ENCODE measurements at places on chromosomes 2 and 18.
A peak's percentile ranks its signal among the peaks of the same experiment; 100 is the strongest.

DNA sequence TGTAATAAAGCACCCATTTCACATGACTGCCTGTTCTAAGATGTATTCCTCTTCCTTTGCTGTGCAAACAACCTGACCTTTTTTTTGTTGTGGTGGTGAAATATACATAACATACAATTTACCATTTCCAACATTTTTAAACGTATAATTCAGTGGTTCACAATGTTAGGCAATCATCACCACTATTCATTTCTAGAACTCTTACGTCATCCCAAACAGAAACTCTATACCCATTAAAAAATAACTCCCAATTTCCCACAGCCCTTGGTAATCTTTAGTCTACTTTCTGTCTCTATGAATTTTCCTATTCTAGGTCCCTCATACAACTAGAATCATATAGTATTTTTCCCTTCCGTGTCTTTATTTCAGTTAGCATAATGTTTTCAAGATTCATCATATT is 36.7 kb downstream of the RND3 start:
- H3K27ac ChIP-seq, result no peak overlapping the region
- no peaks in the 10 kb centered on the region for H3K4me1 ChIP-seq

- no peaks in the 10 kb centered on the region for H3K4me1 ChIP-seq
- H3K4me3 ChIP-seq, result no peak overlapping the region
- no peak for DNase-seq
- H3K36me3 ChIP-seq, result no peaks in the 10 kb centered on the region
- no peaks in the 10 kb centered on the region for H3K27me3 ChIP-seq
Measured at GRCh38 chr2:172953411-172953810, 122.2 kb upstream of the MAP3K20 start.

- no peaks in the 10 kb centered on the region for H3K36me3 ChIP-seq
- no peak for DNase-seq
- H3K27ac ChIP-seq, result no peak overlapping the region
Measured at GRCh38 chr2:193808877-193809276, 1614.1 kb upstream of the TMEFF2 start.

- H3K36me3 ChIP-seq, result no peaks in the 10 kb centered on the region
- no peak for DNase-seq
- H3K27ac ChIP-seq, result no peak overlapping the region
- H3K27me3 ChIP-seq, result no peaks in the 10 kb centered on the region
- H3K4me3 ChIP-seq, result no peak overlapping the region
- no peaks in the 10 kb centered on the region for H3K4me1 ChIP-seq
Measured at GRCh38 chr2:83991992-83992391, 467.1 kb downstream of the SUCLG1 start.

DNA sequence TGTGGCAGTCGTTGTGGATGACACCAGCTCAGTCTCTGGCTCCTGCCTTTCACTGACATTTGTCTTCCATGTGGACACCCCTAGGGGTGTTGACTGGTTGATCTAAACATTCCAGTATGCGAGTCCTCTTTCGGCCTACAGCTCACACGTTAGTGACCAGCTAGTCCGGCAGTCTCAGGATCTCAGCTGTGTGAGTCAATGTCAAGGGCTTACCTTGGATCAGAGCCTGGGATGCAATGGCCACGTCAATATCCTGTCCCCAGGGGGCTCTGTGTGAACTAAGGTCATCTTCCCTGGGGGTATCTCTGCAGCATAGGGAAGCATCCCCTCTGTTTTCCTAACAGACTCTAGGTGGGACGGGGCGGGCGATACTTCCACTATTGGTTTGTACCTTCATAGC is 35.1 kb upstream of the YWHAQ start:
- peaks cover 12% of the 10 kb centered on the region for H3K4me1 ChIP-seq
- peak overlapping the region; percentile 27 for H3K27ac ChIP-seq
- H3K4me3 ChIP-seq, result no peak overlapping the region
- DNase-seq, result peak; percentile 63
- H3K36me3 ChIP-seq, result no peaks in the 10 kb centered on the region
- H3K27me3 ChIP-seq, result no peaks in the 10 kb centered on the region

DNA sequence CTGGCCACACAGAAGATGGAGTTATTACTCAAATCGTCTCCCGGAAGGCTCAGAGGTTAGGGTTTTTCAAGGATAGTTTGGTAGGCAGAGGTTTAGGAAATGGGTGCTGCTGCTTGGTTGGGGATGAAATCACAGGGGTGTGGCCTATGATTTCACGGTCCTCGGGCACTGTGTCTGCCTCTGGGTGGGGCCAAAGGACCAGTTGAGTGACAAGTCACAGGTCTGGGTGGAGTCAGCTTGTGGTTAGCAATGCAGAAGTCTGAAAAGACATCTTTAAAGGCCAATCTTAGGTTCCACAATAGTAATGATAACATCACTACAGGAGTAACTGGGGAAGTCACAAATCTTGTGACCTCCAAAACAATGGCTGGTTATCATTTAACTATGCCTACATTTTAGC is 387.8 kb downstream of the ZNF521 start:
- H3K27ac ChIP-seq, result no peak overlapping the region
- H3K4me3 ChIP-seq, result no peak overlapping the region
- H3K27me3 ChIP-seq, result peaks cover 5% of the 10 kb centered on the region
- DNase-seq, result no peak

DNA sequence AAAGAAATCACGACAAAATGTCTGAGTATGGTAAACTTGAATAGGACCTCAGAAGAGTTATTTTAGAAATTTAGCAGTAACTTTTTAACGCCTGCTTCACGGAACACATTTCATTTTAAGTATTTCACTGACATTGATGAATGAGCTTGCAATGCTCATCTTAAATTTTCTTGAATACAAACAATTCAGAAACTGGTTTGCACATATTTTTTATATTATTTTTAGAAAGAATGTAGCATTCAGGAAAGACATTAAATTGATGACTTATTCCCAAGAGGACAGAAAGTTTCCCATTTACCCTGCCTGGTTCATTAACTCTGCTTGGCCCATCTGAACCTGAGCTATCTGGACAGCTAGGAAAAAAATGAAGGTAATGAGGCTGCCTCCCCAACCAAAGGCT is 89.3 kb downstream of the MBD2 start:
- H3K27me3 ChIP-seq, result no peaks in the 10 kb centered on the region
- H3K4me3 ChIP-seq, result no peak overlapping the region
- peaks cover 7% of the 10 kb centered on the region for H3K36me3 ChIP-seq
- no peak overlapping the region for H3K27ac ChIP-seq
- DNase-seq, result no peak
- peaks cover 1% of the 10 kb centered on the region for H3K4me1 ChIP-seq

DNA sequence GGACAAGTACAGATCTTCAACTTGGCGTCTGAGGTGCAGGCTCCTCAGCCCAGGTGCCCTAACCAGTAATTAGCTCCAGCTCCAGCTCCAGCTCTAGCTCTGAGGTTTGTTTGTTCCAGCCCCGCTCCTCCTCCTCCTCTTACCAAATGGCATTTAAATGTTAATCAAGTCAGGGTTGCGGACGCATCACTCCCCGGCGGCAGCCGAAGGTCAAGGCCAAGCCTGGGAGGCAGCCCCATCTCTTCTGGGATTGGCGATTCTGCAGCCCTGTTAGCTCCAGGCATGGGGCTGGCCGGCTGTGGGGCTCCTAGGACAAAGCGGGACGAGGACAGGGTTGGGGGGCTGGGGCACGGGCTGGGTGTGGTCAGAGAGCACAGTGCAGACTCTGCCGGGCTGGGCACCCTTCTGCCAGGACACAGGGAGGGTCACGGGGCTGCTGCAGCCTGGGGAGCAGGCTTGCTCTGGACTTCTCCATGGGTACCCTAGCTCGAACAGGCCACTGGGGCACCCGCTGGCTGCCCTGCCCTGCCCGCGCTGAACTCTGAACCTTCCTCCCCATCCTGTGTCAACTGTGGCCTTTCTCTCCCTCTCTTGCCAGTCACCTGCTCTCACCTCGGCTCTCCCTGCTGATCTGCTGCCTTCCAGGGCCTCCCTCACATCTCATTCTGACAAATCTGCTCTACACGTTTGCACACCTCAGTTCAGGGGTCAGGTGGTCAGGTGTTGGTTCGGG is 203.3 kb downstream of the CELF4 start:
- DNase-seq, result no peak
- no peak overlapping the region for H3K27ac ChIP-seq
- H3K4me3 ChIP-seq, result no peak overlapping the region
- H3K27me3 ChIP-seq, result peaks cover 66% of the 10 kb centered on the region
- no peaks in the 10 kb centered on the region for H3K36me3 ChIP-seq

GRCh38 chr2:143819190-143819735 is 690.0 kb downstream of the ARHGAP15 start:
- no peak overlapping the region for H3K27ac ChIP-seq
- no peak for DNase-seq
- no peaks in the 10 kb centered on the region for H3K4me1 ChIP-seq
- H3K4me3 ChIP-seq, result no peak overlapping the region
- no peaks in the 10 kb centered on the region for H3K27me3 ChIP-seq

- no peak overlapping the region for H3K4me3 ChIP-seq
- H3K36me3 ChIP-seq, result no peaks in the 10 kb centered on the region
- DNase-seq, result no peak
- peaks cover 20% of the 10 kb centered on the region for H3K27me3 ChIP-seq
Measured at GRCh38 chr18:59455728-59456276, 96.7 kb upstream of the LMAN1 start.

DNA sequence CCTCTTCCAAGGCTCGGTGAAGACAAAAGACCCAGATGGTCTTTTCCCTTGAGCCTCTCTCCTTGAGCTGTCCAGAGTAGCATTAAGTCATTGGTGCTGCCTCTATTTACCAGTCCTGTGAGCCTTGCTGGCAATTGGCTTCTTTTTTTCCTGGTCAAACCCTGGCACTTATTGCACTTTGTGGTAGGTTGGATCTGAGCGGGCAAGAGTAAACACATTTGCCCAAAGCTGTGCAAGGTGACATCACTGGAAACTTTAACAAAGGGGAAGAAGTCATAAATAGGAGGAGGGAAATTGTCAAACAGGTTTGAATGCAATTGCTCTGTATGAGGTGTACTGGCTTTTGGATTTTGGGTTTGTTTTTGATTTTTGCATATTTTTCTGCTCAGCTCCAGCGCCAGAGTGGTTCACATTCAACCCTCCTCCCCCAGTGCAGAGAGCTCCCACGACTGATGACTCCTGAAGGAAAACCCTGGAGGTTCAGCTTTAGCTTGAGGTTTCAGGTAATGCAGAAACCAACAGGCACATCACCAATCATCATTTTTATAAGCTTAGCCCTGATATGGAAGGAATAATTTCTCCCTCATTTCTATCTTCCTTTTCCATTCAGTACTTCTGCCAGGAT is 8.3 kb downstream of the KCNE4 start:
- H3K27ac ChIP-seq, result no peak overlapping the region
- no peak overlapping the region for H3K4me3 ChIP-seq
- no peaks in the 10 kb centered on the region for H3K36me3 ChIP-seq
- DNase-seq, result no peak
- peaks cover 4% of the 10 kb centered on the region for H3K27me3 ChIP-seq

- peak; percentile 93 for DNase-seq
- H3K36me3 ChIP-seq, result peaks cover 11% of the 10 kb centered on the region
- no peak overlapping the region for H3K4me3 ChIP-seq
- peak overlapping the region; percentile 64 for H3K27ac ChIP-seq
Measured at GRCh38 chr2:120914839-120915521, 179.3 kb downstream of the GLI2 start.

DNA sequence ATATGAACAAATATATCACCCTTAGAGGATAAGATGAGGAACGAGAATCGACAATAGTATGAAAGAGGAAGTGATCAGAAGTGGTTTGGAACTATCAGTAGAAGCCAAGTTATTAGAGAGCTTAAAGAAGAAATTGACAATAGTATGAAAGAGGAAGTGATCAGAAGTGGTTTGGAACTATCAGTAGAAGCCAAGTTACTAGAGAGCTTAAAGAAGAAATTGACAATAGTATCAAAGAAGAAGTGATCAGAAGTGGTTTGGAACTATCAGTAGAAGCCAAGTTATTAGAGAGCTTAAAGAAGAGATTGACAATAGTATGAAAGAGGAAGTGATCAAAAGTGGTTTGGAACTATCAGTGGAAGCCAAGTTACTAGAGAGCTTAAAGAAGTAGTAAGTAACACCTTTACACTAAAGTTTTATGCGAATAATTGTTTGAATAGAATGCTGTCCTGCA is 175.5 kb downstream of the ZNF407 start:
- H3K4me1 ChIP-seq, result no peaks in the 10 kb centered on the region
- H3K36me3 ChIP-seq, result no peaks in the 10 kb centered on the region
- no peak overlapping the region for H3K27ac ChIP-seq
- no peaks in the 10 kb centered on the region for H3K27me3 ChIP-seq
- no peak overlapping the region for H3K4me3 ChIP-seq
- DNase-seq, result no peak

DNA sequence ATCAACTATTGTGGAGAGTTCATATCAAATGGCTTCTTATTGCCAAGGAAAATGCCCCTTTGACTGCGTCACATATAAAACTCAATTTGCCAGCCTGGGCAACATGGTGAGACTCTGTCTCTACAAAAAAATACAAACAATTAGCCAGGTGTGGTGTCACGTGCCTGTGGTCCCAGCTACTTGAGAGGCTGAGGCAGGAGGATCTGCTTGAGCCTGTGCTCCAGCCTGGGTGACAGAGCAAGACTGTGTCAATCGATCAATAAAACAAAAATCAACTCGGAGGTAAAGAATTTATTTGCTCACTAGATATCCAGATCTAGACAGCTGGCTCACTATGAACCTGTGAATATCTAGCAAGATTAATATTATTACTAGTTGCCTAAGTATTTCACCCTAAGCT is 1.7 kb upstream of the ZCCHC2 start:
- no peak overlapping the region for H3K27ac ChIP-seq
- DNase-seq, result no peak
- no peaks in the 10 kb centered on the region for H3K27me3 ChIP-seq
- peaks cover 2% of the 10 kb centered on the region for H3K4me1 ChIP-seq
- peaks cover 4% of the 10 kb centered on the region for H3K36me3 ChIP-seq

DNA sequence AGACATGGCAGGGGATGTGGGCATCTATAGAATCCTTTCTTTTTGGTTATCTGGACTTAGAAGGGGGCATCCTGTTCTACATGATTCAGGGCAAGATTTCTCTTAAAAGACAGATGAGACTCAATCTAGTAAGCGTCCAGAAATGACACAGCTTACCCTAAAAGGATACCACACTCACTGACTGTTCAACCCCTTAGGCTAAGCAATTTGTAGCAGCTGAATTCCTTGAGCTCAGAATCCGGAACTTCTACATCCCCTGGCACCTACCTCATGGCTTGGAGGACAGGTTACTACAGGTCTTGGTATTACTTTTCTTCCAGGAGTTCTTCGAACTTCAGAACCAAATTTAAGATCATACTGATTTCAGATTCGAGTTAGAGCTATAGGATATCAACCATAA is 138.4 kb downstream of the LAMA3 start:
- H3K4me1 ChIP-seq, result peaks cover 9% of the 10 kb centered on the region
- peak overlapping the region; percentile 58 for H3K27ac ChIP-seq
- DNase-seq, result no peak
- H3K4me3 ChIP-seq, result no peak overlapping the region
- peaks cover 49% of the 10 kb centered on the region for H3K36me3 ChIP-seq

DNA sequence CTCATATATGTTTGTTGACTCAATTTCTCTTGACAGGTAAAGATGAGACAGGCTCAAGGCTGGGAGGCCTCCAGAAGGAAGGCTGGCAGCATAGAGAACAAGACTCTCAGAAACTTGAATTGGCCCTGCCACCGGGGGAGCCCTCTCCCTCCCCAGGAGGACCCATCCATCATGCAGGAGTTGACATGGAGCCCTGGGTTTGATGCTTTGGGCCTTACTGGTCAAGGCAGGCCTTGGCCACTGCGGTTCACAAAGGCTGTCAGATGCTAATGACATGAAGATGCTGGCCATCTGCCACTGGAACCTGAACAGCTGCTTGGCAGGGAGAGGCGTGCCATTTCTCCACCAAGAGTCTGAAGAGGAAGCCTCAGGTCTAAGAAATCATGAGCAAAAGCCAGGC is 193.6 kb downstream of the MTCL1 start:
- H3K4me1 ChIP-seq, result no peaks in the 10 kb centered on the region
- DNase-seq, result no peak
- H3K36me3 ChIP-seq, result no peaks in the 10 kb centered on the region
- no peak overlapping the region for H3K27ac ChIP-seq

- H3K4me1 ChIP-seq, result peaks cover 5% of the 10 kb centered on the region
- no peak for DNase-seq
- H3K4me3 ChIP-seq, result no peak overlapping the region
- no peak overlapping the region for H3K27ac ChIP-seq
Measured at GRCh38 chr2:171553858-171554257, 31.6 kb downstream of the CYBRD1 start.
